ENCODE measurements at places on chromosomes 16 and 17.

DNA sequence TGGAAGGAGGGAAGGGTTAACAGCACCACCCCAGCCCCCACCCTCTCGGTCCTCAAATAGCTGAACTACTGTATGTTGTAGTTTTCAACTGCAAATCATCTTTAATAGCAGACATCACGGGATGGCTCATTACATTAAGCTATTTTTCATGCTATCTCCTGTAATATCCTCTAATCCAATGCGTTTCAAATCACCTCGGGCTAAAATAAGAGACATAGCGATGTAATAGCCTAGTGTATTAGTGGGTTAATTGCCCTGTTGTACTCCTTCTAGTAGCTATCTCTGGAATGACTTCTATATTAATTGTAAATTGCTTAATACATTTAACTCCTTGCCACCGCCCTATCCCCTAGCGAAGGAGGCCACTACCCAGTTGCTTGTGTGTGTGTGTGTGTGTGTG lies 54.3 kb downstream of the MRM1 start:
- no peak for DNase-seq

GRCh38 chr17:50422738-50423137 lies 3.3 kb upstream of the ACSF2 start:
- no peak for DNase-seq

DNA sequence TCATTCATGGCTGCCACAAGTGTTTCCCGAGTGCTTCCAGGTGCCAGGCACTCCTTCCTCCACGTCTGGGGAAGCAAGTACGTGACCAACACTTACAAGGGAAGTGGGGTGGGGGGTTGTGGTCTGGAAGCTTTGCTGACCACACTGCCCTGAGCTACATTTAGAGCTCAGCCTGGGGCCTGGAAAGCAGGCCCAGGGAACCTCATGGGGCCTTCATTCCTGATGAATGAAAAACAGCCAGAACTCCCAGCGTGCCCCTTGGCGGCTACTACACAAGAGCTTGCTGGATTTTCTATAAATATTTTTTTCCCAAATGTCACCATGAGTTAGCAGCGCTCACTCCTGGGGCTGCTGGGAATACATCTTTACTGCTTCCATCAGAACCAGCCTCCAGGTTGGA lies 73.3 kb downstream of the ABCC12 start:
- no peak for DNase-seq

DNA sequence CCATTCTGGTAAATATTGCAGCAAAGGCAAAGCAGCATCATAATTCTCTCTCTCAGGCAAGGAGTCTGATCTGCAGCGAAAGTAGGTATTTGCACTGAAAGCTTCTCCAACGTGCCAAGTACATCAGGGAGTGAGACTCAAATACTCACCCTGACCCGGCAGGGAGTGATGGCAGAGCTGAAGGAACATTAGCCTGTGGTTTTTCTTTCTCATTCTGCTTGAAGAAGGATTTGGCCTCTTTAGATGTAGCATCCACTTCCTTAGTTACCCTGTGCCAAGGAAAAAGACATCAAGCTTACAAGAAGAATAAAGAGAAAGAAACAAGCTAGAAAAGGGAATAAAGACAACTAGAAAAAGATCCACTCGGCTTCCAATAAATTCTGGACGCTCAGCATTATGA lies 38.4 kb downstream of the CFDP1 start:
- DNase-seq, result no peak

- no peak for DNase-seq
Observed at GRCh38 chr17:48543854-48544348, 1.0 kb downstream of the HOXB2 start.

DNA sequence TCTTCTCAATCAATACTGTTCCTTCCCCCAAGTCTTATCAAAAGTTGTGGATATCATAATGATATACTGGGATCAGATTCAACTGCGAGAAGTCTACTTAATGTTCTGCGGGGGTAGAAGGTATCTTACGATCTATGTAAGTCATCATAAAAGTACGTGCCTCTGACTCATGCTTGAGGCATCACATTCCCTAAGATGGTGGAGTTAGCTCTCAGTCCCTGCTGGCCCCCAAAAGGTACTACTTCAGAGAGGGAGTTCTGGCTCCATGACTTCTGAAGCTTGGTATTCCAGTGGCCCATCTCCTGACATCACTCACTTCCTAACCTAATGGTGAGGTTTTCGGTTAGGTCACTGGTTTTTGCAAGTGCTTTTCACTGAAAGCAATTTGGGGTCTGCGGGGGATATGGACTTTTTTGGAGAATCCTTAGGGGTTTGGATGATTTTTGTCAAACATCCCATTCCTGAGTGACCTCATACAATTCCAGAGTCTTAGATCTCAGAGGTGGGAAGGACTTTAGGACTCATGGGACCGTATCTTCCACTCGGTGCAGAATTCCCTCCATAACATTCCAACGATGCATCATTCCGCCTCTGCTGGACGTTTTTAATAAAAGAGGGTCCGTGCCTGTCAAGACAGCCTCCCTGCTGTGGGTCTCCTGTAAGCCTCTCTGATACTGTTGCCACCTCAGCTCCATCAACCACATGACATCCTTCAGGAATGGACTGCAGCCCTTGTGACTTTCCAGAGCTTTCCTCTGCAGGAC lies 74.3 kb downstream of the DYNLRB2 start:
- no peak for DNase-seq

DNA sequence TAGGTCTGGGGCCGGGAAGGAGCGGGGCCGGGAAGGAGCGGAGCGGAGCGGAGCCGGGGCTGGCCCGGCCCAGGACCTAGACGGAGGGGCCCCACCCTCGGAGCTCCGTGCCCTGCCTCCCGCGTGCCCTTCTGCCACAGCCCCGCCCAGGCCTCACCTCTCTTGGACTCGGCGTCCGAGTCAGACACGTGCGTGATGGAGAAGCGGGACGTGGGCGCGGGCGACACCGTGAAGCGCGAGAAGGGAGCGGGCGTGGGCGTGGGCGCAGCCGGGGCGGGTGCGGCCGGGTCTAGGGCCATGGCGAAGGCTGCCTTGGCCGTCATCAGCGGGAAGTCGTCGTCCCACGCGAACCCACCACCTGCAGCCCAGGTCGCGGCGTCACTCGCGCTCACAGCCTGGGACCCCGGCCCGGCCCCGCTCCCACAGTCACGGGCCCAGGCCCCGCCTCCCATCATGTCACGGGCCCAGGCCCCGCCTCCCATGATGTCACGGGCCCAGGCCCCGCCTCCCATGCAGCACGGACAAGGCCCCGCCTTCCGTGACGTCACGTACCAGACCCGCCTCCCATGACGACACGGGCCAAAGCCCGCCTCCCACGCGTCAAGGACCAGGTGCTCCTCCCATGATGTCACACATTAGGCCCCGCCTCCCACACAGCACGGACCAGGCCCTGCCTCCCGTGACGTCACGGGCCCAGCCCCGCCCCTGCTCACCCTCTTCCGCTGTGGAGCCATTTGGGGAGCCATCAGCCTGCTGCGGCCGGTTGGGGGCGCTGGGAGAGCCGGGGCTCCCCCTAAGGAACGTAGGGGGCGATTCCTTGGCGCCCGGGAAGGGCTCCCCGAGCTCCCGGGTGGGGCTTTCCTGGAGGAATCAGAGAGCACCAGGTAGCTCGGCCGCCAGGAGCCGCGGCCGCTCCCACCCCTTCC lies 45.8 kb upstream of the PVALEF start:
- DNase-seq, result peak; percentile 82

GRCh38 chr17:44689477-44690217 lies at the start of gene CCDC43:
CCDC43 (minus strand) TSS chr17:44689776; CDS start chr17:44689753, 23 bp downstream.
- DNase-seq, result peak; percentile 95

DNA sequence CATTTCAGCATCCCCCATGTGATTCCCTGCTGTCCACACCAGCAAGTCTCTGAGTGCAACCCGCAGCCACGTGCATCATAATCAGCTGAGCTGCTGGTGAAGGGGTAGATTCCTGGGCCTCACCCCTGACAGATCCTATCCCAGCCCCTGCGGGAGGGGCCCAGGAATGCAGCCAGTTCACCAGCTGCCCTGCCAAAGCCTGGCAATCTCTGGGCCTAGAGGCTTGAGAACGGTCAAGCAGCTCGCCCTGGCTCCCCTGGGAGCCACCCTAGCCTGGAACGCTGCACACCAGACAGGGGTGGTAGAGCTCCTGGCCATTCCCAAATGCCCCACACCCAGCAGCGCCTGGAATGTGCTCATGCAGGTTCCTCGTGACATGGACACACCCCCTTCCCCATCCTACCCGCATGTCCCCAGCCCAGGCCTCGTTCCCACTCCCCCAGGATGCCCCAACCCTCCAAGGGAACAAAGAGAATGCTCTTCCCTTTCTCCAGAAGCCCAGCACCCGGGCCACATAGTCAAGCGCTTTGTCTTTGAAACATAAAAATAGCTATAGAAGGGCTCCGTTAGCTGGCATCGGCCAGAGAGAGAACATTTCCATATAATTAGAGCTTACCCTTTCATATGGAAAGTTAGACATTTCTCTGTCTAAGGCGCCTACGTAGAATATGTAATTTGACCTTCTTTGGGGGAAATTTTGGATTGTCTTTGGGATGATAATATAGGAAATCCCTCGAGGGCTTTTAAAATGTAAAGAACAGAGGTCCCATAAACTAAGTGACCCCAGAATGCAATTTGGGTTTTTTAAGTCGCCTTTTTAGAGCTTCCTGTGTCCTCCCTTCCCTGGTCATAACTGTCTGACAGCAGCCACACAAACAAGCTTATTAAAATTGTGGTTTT lies 3.4 kb downstream of the CEP295NL start:
- peak; percentile 98 for DNase-seq

DNA sequence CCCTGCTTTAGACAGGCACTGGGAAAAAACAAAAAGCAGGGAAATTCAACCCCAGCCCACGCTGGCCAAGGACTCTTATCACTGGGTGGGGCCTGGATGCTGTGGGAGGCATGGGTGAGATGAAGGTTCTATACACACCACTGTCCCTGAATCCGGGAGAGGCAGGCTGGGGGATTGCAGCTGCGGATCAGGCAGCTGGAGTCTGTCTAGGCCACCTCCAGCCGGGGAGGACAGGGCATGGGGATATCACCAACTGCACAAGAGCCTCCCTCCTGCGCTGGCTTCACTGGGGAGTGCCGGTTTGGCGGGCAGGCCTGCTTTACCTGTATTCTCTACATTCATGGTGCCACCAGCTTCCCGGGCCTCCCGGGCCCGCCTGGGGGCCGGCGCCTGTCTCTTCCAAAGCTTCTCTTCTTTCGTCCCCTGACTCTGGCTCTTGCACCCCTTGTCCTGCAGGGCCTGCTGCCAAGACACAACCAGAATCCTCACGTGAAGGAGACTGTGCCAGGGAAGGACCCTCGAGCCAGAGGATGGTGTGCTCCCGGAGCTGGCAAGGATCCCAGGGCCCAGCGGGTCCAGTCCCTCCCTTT lies 13.9 kb downstream of the KIFC3 start:
- DNase-seq, result no peak
